ENCODE measurements at places on chromosomes 13 and 19.

- no peak for DNase-seq
These were observed 24.0 kb upstream of the LAIR1 start for GRCh38 chr19:54388802-54389139.

- DNase-seq, result no peak
These were observed 13.6 kb upstream of the IFT88 start for GRCh38 chr13:20553311-20553710.

DNA sequence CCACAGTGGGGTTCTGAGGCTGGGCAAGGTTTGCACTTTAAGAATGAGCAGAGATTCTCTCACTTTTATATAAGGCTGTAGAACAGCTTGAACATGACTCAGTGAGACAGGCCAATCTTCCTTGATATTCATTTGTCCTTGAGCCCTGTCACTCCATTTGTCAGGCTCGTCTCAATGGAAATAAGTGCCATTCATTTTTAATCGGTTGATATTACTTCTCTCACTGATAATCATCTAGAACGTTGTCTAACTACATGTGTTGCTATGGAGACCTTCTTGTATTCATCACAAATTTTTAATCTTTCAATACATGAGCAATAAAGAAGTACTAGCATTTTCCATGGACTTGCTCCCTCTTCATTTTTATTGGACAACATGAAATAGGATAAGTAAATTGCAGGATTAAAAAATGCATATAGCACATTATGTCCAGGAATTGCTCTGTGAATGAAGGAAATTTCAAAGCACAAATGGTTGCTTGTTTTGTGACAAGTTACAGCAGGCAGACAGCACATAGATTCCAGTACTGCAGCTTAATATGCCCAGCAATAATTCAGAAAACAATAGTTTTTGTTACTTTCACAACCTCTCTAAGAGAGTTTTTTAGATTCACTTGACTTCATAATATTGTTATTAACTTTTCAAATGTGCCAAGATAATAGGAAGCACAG, 1178.4 kb upstream of the ATXN8OS start:
- DNase-seq, result no peak

- DNase-seq, result peak; percentile 99
These were observed 18.7 kb downstream of the ACTN4 start for GRCh38 chr19:38665950-38666662.

- DNase-seq, result no peak
These were observed 921.6 kb upstream of the PCDH20 start for GRCh38 chr13:62337109-62337880.

DNA sequence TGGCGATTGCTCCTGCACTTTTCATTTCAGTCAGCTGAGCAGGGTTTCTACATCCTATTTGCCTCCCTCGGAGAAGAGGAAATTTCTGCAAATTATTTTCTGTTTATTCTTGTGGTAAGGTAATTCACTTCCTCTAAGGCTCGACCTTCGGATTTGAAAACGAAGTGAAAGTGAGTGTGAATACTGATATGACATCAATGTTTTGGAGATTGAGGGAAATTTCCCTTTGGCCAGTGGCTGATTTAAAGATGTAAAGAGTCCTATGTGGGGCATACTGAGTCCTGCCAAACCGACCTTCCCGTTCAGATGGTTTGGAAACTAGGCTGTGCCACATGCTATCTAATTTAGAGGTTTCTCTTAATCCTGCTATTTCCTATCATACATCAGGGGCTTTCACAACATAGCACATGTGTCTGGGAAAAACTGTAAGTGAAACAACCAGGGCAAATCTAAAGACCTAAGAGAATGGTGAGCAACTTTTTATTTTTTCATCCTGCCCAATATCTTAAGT, 112.3 kb downstream of the POSTN start:
- DNase-seq, result peak; percentile 24

DNA sequence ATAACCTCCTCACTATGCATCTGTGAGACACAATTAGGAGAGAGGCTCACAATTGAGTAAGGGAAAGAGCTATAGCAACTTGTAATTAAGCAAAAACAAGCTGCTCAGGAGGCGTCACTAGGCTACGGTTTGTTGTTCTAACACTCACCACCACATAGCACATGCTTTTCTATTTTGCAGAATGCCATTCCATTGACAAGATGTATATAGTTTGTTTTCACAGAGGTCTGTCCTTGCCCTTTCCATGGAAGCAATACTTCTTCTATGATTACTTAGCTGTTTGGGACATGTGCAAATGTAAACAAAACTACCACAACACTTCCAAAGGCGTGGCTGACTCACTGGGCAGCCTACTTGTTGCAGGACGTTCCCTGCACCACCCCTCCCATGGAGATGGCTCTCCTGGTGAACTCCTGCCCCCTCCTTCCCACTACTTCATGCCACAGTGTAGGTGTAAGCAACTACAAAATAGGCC, 33.9 kb upstream of the FAM216B start:
- peak; percentile 88 for DNase-seq

GRCh38 chr19:43789029-43789428, 8.3 kb upstream of the KCNN4 start:
- DNase-seq, result peak; percentile 53

DNA sequence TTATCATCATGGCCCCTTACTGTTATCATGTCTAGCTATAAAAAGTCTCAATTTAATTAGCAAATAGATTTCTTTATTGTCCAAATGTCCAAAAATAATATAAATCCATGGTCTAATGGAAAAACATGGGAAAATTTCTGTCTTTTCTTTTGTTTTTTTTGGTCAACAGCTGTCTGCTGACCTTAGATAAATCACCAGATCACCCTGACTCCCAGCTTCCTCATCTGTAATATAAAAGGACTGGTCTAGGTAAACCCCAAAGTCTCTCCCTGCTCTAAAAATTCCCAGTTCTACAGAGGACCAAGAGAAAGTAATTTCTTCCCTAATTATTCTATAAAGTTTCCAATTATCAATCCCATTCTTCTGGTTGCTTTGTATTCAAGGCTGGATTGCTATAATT, 30.7 kb upstream of the RCBTB2 start:
- DNase-seq, result no peak

GRCh38 chr13:25973576-25973975, 78.2 kb downstream of the SHISA2 start:
- no peak for DNase-seq

DNA sequence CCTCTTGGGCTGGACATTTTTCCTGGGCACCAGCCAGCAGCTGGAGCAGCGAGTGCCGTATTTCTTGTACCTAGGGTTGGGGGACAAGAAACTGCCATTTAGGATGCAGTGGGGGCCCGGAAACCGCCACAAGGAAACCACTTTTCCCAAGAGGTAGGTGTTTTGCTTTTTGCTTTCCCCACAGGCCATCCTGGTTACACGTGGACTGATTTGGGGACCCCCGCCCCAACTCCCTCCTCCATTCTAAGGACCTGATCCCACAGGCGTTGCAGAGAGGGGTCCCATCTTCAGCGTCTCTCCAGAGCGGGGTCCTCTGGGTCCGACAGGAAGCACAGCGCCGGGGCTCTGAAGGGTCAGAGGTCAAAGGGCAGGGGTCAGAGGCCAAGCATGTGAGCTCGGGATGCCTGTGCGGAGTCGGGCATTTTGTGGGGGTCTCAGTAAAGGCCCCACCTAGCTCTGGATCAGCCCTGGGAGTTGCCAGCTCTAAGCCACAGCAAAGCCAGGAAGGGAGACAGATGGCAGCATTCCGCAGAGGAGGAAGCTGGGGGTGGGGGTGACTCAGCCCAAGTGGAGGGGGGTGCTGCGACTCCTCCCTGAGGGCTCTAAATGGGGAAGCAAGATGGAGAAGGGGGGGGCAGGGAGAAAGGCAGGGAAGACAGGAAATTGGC, 4.3 kb downstream of the ZGLP1 start:
- peak; percentile 63 for DNase-seq
